Cardiac atrium fibroblast (primary cell): ENCODE measurements at places on chromosomes 5 and 9. TPM values are rescaled to one million over a fixed set of nuclear protein-coding genes. Genes with fewer than 3 reads are reported as not detected.

CCIN gene
- 0.65 TPM in 1 of 2 replicates, not detected in the other for total RNA-seq

SPATA31D4 gene
- not detected in 2 replicates for total RNA-seq

LHFPL2 gene
- 17.3 and 28.5 TPM in 2 replicates for total RNA-seq

TSSK1B gene
- 0.97 TPM in 1 of 2 replicates, not detected in the other for total RNA-seq

ARL14EPL gene
- not detected in 2 replicates for total RNA-seq

C5orf24 gene
- 31.6 and 40.5 TPM in 2 replicates for total RNA-seq
